NCI-H2081 (cell line): ENCODE measurements at places on chromosomes 13 and 19.

GRCh38 chr19:13382633-13382938 is 123.7 kb downstream of the CACNA1A start:
- no peak for DNase-seq

DNA sequence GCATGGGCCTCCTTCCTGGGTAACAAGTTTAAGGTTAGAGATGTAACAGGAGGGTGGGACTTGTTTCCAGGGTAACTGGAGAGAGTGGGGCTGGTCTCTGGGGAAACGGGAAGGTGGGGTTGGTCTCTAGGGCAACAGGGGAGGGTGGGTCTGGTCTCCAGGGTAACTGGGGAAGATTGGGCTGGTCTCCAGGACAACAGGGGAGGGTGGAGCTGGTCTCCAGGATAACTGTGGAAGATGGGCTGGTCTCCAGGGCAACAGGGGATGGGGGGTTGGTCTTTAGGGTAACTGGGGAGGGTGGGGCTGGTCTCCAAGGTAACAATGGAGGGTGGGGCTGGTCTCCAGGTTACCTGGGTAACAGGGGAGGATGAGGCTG is 36.5 kb downstream of the SPTBN4 start:
- DNase-seq, result no peak

GRCh38 chr13:58302349-58302748 is 670.8 kb downstream of the PCDH17 start:
- DNase-seq, result no peak

DNA sequence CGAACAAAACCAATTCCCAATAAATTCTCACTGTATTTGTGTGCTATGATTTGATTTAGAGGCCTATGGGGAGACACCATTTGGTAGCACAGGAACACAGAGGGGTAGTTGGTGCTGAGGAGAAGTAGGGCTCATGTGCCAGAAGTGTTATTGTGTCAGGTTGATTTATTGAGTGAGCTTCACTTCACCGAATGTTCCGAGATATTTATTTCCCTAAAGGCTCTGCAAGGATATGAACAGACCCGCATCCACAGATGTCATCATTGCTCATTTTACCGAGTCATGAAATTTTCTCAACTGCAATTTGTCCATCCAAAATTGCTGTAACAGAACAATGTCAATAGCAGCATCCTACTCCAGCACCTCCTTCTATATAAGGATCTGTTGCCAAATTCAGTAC is 69.5 kb downstream of the DACH1 start:
- DNase-seq, result no peak

DNA sequence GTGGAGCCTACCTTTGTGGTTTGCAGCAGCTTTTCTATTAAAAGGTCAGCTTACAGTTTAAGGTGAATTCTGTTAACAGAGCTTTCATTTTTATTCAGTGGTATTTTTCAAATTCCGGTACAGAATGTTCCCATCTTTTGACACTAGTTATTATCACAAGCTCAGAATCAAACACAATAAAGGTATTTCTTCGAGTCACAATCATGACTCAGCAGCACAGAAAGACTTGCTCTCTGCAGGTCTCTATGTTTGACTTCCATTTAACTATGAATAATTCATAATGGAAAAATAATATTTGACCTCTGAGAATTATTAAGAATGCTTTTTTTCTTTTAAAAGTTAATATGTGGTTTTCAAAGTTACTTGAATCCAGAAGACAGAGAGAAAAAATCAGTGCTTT is 28.2 kb downstream of the DACH1 start:
- no peak for DNase-seq

DNA sequence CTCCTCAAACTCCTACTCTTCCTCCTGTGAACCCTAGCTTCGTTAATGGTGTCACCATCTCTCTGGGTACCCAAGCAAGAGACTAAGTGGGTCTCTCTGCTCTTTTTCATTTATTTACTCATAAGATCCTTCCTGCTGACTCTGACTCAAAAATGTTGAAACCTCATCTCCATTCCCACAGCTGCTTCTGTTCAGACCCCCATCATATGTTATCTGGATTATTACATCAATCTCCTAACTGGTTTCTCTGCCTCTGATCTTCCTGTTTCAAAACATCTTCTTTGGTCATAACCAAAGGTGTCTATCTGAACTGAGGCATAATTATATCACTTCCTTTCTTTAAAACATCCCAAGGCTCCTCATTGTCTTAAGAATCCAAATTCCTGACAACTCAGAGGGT is 2.0 kb upstream of the MEDAG start:
- no peak for DNase-seq

DNA sequence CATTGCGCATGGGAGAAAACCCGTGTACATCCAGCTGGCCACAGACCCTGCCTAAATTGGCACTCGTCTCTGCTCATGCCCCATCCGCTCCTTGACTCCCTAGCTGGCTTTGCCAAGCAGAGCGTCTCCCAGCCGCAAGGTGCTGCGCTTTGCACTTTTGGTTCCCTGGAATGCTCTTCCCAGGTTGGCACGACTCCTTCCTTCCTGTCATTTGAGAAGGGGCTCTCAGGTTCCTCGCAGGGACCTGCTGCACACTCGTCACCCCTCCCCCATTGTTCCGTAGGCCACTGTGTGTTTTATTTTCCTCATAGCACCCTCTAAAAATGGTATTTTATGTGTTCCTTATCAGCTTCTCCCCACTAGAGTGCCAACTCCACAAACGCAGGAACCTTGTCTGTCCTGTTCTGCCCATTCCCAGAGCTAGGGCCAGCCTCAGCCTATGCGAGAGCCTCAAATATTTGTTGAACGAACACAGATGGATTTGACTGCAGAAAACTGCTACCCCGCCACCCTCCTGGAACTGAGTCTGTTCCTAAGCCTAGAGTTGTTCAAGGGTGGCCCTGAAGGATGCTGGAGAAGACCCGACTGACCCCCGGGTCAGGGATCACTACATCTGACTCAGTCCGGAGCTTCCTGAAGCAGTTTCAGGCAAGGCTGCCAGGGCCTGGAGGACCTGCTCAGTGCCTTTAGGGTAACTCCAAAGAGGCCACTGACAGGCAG is 8.4 kb upstream of the CEBPA start:
- no peak for DNase-seq

GRCh38 chr13:106063591-106064313 is 471.7 kb downstream of the EFNB2 start:
- no peak for DNase-seq

DNA sequence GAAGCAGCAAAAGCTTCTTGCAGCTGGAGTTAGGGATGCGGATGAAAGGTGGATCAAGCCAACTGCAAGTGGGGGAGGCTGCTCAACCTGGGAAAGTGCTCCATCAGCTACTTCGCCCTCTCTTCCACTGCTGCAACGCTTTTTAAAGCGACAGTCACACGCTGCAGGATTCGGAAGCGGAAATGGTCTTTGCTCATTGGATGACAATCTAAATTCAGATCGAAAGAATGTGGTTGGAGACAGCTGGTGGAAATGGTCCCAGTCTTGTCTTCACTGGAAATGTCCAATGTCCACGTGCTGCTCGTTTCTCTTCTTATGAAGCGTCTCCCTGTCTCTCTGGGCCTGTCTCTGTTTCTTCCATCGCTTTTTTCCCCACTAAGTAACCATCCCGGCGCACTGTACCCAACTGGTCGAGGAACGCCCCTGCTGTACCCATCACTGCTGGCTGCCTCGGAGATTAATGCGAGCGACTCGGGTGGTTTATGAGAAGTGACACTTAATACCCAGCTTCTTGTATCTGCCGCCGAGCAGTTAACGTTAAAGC is 2.1 kb upstream of the FGF9 start:
- peak; percentile 17 for DNase-seq

- DNase-seq, result no peak
These were observed 89.1 kb downstream of the CAB39L start for GRCh38 chr13:49354719-49355118.

DNA sequence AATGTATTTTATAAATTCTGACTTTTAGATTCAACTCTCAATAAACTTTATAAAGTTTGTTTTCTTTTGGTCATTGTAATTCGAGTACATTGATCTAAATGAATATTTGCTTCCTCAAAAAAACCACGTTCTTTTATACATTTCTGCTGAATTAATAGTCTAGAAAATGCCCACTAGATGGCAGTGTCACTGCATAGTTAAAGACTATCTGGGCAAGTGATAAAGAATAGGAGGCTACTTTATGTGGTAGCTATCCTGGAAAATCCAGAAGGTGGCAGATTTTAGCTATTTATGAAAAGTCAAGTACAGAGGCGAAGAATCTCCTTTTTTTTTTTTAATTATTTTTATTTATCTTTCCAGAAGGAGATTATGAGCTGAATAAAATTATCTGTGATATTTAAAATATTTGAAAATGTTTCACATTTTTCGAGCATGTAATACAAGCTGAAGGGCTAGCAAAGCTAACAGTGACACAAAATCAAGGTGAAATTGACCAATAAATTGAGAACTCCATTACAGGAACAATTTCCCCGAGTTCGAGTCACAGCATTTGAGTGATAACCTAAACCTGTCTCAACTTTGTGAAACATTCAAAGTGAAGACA is 221.8 kb downstream of the OLFM4 start:
- peak; percentile 82 for DNase-seq

- no peak for DNase-seq
These were observed 1.1 kb downstream of the GYS1 start for GRCh38 chr19:48991873-48992580.

DNA sequence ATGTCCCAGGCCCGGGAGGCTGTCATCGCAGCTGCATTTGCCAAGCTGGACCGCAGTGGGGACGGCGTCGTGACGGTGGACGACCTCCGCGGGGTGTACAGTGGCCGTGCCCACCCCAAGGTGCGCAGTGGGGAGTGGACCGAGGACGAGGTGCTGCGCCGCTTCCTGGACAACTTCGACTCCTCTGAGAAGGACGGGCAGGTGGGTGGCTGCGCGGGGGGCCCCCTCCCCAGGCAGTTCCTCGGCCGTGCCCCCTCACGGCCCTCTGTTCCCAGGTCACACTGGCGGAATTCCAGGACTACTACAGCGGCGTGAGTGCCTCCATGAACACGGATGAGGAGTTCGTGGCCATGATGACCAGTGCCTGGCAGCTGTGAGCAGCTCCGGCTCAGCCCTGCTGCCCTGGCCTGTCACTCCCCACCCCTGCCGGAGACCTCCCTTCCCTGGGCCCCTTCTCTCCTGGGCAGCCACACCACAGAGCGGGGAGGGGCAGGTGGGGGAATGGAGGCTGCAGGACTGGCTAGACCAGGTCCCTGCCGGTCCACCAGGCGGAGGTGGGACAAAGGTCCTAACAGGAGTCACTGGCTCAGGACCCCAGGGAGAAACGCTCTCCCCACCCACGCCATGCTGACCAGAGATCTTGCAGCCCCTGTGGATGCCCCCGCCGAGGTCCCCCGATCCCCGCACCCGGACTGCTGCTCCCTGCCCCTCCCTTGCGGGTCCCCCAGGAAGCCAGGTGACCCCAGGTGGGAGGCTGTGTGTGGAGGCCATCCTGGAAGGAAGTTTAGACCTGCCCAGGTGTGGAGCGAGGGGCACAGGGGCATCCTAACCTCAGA is 1.1 kb downstream of the CAPS start:
- DNase-seq, result no peak

DNA sequence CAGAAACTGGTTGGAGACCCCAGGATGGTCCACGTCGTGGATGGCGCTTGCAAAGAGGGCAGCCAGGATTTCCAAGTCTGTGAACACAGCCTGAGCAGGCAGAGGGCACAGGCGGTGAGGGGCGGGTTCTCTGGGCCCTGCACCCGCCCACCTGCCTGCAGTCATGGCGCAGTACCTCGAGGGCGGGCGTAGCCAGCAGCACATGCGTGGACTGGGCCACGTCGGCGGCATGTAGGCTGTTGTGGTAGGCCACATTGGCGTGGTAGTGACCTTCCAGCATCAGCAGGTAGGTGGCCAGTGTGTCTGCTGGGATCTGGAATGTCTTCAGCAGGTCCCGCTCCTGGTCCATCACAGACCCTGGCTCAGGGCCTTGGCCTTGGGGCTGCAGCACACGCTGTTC is 8.1 kb downstream of the PDE4C start:
- DNase-seq, result no peak
